ENCODE measurements at places on chromosomes 11 and 22.

DNA sequence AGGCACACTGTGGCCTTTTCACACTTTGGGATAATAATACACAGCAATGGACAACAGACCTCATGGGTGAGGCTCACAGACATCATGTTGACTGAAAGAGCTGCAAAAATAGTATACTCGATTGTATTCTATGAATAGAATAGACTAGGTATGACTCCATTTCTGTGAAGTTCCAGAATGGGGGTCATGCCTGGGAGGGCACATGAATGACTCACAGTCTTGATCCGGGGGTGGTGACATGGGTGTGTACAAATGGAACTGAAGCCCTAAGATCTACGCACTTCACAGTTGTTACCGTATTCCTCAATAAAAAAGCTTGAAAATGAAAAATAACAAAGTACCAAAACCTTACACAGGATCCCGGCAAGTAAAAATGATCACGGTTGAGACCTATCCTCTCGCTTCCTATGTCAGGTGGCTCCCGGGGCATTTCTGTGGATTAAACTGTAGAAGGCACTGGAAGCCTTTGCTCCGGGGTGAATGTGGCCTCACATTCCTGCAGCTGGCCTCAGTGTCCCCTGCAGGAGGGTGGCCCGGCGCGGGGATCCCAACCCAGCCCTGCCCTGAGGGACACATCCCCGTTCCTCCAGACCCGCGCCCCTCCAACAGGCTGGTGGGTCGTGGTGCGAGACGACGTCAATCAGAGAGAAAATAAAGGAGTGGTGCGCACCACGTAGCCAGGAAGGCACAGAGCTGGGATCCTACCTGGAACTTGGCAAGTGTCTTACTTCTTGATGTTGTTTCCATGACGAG is 75.9 kb downstream of the NECTIN1 start:
- DNase-seq: no peak

DNA sequence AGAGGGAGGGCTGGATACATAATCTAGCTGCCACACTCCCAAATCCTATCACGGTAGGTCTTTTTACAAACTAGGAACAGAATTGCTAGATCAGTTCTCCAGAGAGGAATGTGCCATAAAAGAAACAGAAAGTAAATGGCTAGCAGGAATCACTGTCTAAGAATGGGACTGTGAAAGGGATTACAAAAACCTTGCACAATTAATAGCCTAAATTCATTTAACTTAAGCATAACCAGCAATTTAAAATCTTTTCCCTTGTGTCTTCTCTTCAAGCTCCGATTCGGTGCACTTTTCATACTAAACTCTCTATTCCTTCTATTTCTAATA is 35.2 kb downstream of the APOL5 start:
- peak; percentile 23 for DNase-seq

DNA sequence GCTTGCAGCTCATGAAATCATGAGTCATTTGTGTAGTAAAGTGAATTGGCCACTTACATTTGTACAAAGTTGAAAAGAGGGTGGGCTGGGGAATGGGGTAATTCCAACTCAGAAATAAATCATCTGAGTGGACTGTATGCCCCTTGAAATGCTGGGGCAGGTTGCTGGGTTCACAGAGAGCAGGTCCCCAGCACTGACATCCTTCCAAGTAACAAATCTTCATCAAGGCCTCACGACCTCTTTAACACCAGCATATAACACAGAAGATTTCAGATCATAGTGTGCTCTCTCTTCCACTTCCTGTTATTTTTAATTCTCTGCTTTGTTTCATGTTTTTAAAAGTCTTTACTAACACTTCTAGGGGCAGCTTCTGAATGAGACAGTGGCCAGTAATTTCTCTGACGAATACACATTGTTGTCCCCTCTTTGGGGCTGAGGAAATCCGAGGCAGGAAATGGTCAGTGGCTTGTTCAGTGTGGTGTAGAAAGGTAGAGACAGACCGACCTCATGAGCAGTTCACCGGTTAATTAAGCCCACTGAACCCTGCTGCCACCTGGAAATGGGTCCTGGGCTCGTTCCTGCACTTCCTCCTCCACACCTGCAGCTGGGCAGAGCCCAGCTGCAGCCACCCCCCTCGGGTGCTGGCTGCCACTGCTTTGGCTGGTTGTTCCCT is 127.7 kb downstream of the MAML2 start:
- peak; percentile 60 for DNase-seq

DNA sequence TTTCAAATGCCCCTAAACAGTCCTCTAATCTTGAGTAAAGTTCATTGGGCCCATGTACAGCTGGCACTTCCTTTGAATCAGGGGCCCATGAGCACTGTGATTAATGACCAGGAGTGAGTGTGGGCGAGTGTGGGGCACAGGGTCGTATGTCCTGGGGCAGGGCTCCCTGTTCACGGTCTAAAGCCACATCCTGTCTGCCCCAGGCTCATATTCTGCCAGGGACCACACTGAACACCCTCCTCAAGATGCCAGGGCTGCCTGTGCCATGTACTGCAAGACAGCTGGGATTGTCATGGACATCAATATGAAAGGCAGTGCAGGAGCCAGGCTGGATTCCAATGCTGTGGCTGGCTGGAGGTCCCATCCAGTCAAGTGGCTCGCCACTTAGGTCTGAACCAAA is 130.5 kb downstream of the KIRREL3 start:
- DNase-seq: no peak

DNA sequence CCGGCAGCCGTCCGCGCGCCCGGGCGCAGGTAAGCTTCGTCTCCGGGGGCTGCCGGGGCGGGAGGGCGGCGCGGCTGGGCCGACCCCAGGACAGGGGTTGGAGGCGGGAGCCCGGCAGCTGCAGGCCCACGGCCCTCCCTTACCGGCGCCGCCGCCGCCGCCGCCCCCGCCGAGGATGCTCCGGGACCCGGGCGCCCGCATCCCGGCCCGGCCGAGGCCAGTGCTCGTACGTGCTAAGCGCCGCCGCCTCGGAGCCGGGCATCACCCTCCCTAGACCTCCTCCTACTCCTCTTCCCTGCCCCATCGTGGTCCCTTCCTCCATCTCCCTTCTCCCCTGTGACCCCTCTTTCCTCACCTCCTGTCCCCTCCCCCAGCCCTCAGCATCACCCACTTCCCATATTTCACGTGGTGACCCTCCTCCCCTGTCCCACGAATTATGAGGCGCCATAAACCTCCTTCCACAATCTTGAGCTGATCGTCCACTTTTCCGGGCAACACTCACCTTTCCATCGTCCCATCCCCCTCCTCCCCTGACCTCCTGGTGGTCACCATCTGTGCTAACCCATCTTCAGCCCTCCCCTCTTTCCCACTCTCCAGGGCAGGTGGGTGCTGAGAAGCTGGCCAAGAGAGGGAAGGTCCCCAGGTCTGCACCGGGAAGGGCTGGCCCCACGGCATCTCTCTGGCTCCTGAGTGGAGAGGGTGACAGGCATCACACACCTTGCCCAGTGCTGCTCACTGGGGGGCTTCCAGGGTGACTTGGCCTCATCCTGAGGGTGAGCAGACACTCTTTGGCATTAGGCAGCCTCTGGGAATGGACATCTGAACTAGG is 612 bp downstream of the ASPHD2 start:
- no peak for DNase-seq

DNA sequence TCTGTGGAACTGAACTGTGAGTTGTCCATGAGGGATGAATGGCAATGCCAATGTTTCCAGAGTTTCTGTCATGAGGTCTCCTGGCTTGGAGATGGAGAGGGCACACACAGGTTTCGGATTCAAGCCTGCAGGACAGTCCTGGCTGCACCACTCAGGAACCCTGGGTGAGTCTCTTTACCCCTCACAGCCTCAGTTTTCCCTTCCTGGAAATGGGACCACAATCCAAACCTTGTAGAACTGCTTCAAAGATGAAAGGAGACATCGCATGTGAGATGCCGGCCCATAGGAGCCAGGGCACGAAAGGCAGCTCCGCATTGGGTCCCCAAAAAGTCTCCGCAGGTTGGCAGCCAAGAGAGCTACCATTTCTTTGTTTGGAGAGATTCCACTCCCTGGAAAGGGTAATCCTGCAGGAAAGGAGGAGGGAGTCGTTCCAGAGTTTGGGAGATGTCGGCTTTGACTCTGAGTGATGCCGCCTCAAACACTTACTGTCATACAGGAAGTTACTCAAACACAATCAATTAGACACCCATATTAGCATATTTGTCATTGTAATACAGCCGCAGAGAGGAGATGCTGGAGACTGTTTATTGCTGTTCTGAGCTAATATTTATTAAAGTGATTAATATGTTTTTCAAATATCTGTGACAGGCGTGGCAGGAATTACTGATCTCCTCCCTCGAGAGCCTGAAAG is 318.3 kb downstream of the MN1 start:
- DNase-seq: no peak

GRCh38 chr22:22895776-22896445 is 8.3 kb downstream of the IGLL5 start:
- DNase-seq: no peak

DNA sequence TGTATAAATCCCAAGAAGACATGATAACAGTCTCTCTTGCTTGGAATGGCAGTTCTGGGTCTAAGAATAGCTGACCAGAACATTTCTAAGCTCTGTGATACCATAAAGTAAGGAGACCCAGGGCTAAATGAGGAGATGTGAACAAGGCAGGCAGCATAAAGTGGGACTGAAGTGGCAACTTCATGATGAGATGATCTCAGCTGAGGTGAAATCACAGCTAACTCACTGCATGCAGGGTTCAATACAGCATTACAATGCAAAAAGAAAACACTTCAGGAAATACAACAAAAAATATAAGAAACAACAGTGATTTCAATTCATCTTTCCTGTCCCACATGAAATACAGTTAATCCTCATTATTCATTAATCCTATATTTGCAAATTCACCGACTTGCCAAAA is 44.6 kb downstream of the MRE11 start:
- DNase-seq: no peak

DNA sequence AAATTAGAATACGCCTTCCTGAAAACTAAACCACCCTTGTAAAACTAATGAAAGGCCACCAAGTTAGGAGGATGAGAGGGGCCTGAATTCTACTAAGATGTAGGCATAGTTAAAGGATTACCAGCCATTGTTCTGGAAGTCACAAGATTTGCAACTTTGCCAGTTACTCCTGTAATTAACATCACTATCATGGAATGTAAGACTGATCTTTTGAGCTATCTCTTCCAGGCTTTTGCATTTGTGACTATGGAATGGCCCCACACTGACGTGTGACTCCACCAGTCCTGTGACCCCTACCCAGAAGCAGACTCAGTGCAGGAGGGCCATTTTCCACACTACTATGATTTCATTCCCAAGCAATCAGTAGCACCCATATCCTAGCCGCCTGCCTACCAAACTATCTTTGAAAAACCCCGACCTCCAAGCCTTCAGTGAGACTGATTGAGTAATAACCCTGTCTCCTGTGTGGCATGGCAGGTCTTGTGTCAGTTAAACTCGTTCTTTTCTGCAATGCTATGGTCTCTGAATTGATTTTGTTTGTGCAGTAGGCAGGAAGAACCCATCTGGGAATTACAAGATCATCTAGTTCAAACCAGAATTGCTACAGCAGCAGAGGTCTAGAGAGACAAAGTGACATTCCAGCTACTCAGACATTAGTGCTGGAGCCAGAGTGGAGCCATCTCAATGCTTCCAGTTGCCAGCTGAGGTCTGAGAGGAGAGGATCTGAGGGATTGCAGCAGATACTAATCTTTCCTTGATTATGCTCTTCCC is 1.9 kb upstream of the CTSF start:
- DNase-seq: no peak

GRCh38 chr22:26851125-26851524 is 193.7 kb downstream of the MIAT start:
- no peak for DNase-seq

DNA sequence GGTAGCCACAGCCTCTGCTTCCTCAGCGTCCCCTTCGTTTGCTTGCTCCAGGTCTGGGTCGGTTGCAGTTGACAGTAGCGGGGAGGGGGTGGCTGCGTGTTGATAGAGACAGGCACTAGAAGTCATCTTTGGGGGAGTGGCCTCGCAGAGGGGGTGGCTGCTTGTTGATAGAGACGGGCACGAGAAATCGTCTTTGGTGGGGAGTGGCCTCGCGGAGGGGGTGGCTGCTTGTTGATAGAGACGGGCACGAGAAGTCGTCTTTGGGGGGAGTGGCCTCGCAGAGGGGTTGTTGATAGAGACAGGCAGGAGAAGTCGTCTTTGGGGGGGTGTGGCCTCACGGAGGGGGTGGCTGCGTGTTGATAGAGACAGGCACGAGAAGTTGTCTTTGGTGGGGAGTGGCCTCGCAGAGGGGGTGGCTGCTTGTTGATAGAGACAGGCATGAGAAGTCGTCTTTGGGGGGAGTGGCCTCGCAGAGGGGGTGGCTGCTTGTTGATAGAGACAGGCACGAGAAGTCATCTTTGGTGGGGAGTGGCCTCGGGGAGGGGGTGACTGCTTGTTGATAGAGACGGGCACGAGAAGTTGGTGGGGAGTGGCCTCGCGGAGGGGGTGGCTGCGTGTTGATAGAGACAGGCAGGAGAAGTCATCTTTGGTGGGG is 328.3 kb downstream of the TBC1D22A start:
- peak; percentile 74 for DNase-seq

DNA sequence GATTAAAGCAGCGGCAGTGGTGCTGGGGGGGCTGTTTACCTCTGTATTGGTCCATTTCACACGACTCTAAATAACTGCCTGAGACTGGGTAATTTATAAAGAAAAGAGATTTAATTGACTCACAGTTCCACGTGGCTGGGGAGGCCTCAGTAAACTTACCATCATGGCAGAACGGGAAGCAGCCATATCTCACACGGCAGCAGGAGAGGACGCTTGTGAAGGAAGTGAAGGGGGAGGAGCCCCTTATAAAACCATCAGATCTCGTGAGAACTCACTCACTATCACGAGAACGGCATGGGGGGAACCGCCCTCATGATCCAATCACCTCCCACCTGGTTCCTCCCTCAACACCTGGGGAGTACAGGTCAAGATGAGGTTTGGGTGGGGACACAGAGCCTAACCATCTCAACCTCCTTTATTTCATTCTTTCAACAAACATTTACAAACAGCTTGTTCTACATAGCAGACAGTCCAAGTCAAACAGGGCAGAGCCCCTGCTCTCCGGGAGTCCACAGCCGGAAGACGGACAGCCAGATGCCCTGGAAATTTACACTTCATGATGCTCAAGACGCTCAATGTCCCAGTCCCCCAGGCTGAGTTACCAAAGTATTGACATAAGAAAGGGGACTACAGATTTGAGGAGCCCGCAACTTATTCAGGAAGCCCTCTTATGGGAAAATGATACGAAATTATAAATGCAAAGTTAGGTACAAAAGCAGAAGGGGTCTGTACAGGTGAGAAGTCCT is 26.3 kb upstream of the HMGXB4 start:
- no peak for DNase-seq

- DNase-seq: peak; percentile 93
Measured at GRCh38 chr22:36467946-36468345, 13.5 kb downstream of the TXN2 start.

- no peak for DNase-seq
Measured at GRCh38 chr22:47084226-47084625, 321.8 kb downstream of the TBC1D22A start.

DNA sequence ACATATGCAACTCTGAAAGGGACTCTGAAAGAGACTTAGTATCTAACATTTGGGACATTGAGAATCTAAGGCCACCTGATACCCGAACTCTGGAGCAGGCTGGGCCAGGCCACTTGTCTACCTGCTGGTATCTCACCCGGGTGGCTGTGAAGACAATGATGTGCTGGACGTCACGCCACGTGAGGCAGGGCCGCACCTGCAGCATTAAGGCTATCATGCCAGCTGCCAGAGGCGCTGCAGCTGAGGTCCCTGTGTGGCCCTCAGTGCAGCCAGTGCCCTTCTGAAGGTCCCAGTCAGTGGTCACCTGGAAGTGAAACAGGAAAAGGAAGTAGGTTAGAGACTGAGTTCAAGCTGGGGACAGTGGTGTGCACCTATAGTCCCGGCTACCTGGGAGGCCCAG is 12.4 kb downstream of the PCSK7 start:
- no peak for DNase-seq

- no peak for DNase-seq
Measured at GRCh38 chr22:49323751-49324415, 503.8 kb downstream of the BRD1 start.

- peak; percentile 65 for DNase-seq
Measured at GRCh38 chr11:73321604-73322381, 13.7 kb downstream of the ARHGEF17 start.

Data from AG10803 (cell line).